ENCODE measurements at places on chromosomes 7 and 10. TPM values are rescaled to one million over a fixed set of nuclear protein-coding genes. Genes with fewer than 3 reads are reported as not detected.

Gene NUTM2E
- total RNA-seq = 0.57 TPM

Gene CRHR2
- total RNA-seq = 0.10 TPM

Gene LIPJ
- 0.49 TPM for total RNA-seq

Gene HMX2
- total RNA-seq = not detected

Gene GBX1
- total RNA-seq = not detected

Gene UTF1
- total RNA-seq = 0.37 TPM

Gene PRDX3
- total RNA-seq = 104 TPM

Gene CAMK2G
- 25.7 TPM for total RNA-seq

All from upper lobe of left lung (tissue), 6 donors.